ENCODE measurements at places on chromosomes 2 and 18. TPM values are rescaled to one million over a fixed set of nuclear protein-coding genes. Genes with fewer than 3 reads are reported as not detected.
A peak's percentile ranks its signal among the peaks of the same experiment; 100 is the strongest.

DNA sequence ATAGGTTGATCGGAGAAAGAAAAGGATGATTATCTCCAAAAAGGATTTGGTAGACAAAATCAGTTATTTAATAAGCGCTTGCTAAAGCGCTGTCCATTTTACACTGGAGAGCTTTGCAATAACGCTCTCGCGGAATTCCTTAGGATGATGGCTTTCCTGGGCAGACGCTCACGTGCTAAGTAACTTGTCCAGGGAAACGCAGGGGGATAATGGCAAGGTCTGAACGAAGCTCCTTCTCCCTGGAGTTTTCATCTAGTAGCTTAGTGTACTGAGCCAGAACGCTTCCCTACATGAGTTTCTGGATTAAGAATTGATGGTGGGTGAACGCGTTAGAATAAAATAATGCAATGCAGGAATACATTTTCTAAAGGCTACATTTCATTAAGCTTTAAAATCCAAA lies 739.5 kb upstream of the SALL3 start:
- DNase-seq: no peak

DNA sequence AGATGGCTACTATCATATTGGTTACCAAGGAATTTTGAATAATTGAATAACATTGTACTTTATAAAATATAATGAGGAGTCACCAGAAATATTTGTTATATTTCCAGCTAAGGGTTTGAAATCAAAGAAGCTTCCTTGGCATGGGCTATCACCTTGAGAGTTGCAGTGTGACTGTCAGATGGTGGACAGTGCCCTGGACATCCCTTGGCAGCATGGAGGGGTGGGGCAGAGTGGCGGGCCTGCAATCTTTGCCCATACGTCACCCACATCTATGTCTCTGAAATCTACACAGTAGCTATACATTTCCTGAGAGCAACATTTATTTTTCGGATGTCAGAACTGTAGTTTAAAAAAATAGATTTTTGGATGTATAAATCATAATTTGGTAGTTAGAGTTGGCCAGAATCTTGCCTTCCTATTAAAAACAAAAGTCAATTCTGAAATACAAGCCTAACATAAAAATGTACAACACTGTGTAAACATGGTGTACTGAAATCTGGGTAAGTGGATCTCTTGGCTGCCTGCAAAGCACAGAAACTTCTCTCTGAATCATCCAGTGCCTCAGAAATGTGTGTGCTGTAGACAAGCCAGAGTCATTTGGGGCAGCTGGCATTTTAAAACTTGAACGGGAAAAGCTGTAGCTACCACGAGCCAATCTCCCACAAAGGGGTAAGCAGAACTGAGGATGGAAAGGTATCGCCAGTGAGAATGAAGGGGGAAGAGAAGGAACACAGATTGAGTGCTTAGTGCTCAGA lies 124.2 kb upstream of the ARHGAP28 start:
- no peak for DNase-seq

GRCh38 chr2:197121255-197121654 lies 189.3 kb downstream of the ANKRD44 start:
- no peak for DNase-seq

- no peak for DNase-seq
Observed at GRCh38 chr2:213022987-213023386, 128.4 kb downstream of the IKZF2 start.

DNA sequence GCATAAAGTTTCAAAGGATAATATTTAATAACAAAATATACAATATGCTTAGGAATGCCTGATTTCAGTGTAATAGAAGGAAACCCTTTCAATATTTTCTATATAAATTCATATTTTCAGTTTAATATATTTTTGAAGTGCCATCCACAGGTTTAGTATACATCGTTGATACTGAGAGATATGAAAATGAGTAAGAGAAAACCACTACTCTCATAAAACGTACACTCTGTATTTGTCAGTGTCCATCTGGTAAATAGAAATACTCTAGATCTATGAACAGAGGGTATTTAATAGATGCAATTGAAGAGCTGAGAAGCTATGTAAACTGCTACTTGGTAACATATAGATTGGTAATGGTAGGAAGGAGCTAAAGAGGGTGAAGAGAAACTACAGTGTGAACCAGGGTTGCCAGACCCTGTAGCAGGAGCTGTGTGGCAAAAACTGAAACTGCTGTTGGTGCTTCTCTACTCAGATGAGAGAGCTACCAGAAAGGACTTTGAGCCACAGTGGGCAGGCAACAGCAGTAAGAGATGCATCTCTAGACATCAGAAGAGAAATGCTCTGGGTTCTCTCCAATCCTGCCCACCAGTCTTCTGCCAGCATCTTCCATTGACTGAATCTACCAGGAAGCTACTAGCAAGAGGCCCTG lies 187.4 kb downstream of the CCDC102B start:
- DNase-seq: no peak

DNA sequence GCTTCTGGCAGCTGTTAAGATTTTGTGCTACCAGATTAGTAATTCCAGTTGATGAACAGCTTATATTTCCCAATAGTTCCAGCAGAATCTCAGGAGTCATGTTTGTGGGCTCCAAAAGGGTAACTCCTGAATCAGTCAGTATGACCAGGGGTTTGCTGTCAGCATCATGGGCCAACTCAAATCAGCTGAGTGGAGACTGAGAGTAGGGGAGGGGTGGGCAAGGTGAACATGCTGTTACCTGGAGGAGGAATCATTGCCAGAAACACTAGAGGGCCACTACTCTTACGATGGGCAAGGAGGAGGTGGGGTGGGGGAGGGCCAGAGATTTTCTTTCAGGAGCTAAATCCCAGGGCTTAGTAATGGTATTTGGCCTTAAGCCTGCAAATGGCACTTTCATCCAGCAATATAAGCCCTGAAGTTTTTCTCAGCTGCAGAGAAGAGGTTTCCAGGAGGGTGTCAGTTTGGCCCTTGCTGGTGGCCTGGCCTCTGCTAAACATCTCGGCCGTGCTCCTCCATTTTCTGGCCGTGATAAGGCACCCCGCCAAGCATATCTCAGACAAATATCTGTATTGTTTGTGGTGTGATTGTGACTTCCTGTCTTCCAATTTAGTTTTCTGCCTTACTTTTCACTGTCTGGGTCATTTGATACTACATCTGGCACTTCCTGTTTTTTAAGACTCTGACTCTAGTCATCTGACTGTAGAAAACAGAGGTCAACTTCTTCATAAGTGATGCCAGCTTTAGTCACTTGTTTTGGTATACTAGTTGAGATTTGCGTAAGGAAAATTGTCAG lies 120.5 kb upstream of the CXCR4 start:
- peak; percentile 70 for DNase-seq

DNA sequence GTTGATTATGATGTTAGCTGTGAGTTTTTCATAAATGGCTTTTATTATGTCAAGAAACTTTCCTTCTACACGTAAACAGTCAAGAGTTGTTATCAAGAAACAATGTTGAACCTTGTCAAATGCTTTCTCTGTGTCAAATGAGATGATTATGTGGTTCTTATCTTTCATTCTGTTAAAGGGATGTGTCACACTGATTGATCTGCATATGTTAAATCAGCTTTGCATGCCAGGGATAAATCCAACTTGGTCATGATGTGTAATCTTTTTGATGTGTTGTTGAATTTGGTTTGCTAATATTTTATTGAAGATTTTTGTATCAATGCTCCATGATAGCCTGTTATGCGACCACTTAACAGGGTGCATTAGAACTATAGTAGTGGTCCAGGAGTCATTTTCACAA lies 107.3 kb downstream of the C1QL2 start:
- no peak for DNase-seq

DNA sequence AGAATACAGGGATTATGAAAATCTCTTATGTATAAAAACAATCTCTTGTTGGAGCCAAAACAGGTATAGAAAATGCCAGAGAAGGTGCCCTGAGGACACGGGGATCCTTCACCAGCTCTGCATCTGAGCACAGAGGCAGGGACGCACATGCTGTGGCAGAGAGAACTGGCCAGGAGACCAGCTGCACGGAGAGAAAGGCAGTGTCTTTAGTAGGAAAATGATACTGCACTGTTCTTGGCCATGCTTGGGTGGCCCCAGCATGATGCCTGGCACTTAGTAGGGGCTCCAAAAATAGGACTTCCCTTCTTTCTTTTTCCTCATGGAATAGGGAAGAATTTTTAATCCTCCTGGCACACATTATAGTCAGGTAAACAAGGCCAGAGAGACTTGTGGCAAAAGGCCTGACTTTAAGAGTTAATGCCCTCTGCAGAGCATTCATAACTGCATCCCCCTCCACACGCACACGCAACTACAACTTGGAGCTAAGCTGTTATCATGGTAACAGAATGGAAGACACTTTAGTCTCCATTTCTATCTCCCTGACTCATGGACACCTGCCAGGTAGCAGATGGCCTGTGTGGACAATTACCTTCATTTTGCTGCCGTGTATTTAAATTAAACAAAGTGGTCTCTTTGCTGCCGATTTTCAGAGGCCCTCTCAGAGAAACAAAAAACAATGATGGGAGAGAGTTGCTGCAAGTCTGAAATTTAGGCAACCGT lies 59.7 kb upstream of the DNMT3A start:
- no peak for DNase-seq

GRCh38 chr2:11080253-11081115 lies 74.8 kb upstream of the SLC66A3 start:
- no peak for DNase-seq

GRCh38 chr2:33131111-33131510 lies 184.4 kb downstream of the LTBP1 start:
- DNase-seq: peak; percentile 55

DNA sequence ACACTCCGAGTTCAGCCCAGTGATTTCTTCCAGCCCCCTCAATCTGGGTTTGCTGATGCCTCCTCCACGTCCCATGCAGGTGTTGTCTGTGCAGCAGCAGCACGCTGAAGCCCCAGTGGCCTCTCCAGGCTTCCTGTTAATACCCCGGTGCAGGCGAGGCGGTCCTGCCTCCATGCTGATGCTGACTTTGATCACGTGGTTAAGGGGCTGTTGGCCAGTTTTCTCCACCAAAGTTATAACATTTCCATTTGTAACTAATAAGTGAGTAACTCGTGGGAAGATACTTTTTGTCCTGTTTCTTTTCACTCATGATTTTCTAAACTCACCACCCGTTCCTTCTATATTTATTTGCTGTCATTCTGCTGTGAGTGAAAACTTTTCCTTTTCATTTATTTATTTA lies 42.5 kb upstream of the TMEM18 start:
- no peak for DNase-seq

DNA sequence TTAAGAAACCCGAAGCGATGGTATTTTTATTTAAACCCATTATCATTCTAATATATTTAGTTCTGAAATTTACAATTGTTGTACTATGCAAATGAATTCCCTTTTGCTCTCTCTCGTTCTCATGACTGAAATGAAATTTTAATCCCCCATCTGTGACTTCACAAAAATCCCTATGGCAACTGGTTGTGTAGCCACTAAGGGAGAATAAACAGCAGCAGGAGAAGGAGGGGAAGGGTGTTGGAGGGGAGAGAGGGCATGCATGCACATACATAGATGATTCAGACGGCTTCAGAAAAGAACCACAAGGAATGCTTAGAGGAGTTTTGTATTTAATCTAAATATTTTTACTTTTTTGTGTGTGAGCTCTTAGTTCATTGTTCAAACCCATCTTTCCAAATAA lies 36.8 kb downstream of the CPS1 start:
- DNase-seq: peak; percentile 39

DNA sequence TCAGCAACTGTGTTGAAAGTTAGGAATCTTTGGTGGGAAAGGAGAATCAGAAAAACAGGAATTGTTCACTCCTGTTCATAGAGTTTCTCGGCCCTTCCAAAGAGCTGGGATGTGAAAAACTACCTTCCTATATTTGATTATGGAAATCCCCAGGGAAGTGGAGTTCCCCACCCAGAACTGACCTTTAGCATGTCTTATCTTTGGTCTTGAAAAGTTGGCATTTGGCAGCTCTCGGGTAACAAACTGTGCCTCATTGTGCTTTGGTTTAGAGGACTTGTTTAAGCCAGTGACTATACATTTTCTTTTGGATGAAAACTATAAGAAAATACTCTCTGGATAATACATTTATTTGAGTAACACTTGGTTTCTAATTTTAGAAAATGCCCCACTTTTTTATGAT lies 51.3 kb upstream of the CERS6 start:
- DNase-seq: no peak

DNA sequence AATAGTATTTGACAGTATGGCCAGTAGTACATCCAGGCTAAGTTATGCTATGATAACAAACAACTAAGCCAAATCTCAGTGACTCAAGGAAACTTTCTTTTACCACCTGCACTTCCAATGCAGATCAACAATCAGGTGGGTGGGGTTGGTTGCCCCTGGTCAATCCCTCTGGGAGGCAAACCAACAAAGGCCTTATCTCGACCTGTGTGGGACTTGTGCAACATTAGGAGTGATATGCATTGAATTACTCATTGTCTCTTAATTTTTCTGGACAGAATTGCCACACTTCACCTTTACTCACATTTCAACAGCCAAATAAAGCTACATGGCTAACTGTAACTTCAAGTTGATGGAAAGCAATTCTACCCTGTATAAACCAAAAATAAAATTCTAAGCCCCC lies 1049.3 kb upstream of the CDH2 start:
- DNase-seq: peak; percentile 80

- DNase-seq: no peak
Observed at GRCh38 chr2:26687328-26687727, 5.2 kb upstream of the KCNK3 start.

- DNase-seq: no peak
Observed at GRCh38 chr2:29560030-29560429, 361.4 kb downstream of the ALK start.

- DNase-seq: no peak
Observed at GRCh38 chr2:60936757-60937156, 55.4 kb downstream of the REL start.

DNA sequence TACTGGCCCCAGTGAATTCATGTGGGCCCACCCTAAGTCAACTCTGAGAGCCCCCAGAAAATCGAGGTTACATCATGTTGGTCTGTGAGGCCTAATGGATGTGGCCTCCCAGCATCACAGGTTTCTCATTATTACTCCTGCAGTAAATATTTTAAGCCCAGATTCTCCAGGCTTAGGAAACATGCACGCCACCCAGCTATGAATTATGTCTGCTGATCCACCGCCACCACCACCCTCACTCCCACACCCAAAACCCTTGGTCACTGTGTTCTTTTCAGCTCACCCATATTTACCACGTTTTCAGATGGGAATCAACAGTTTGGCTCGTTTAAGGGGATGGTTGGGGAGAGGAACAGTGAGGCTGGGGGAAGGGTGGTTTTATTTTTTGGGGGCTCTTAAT lies 128.6 kb downstream of the NCK2 start:
- no peak for DNase-seq

GRCh38 chr2:24404491-24404921 lies 44.2 kb upstream of the ITSN2 start:
- DNase-seq: peak; percentile 63

- DNase-seq: no peak
Observed at GRCh38 chr2:231299267-231299666, 96.2 kb upstream of the B3GNT7 start.

The ATP5F1A gene
- 484 TPM for total RNA-seq

The SERPINB7 gene
- total RNA-seq: 18.0 TPM

The SLC23A3 gene
- 1.2 TPM for total RNA-seq

The NRP2 gene
- 76.7 TPM for total RNA-seq

The CRYGB gene
- total RNA-seq: not detected

The ITGB6 gene
- 7.6 TPM for total RNA-seq

The VIT gene
- not detected for total RNA-seq

The COLEC11 gene
- total RNA-seq: not detected

The ALPG gene
- 0.27 TPM for total RNA-seq

The LRRC30 gene
- total RNA-seq: not detected

The CHRND gene
- total RNA-seq: not detected

The SOX11 gene
- 19.2 TPM for total RNA-seq

The GATA6 gene
- 10.9 TPM for total RNA-seq

Measured in astrocyte (in vitro differentiated cells and primary cell).